ENCODE measurements at places on chromosomes 11 and 22. TPM values are rescaled to one million over a fixed set of nuclear protein-coding genes. Genes with fewer than 3 reads are reported as not detected.
A peak's percentile ranks its signal among the peaks of the same experiment; 100 is the strongest.

The CRYBB3 gene
- not detected for total RNA-seq

The UBASH3B gene
- 21.4 TPM for total RNA-seq

The GPR137 gene
- 13.3 TPM for total RNA-seq

The NTM gene
- 92.8 TPM for total RNA-seq

The TPBGL gene
- not detected for total RNA-seq

The TRIM48 gene
- total RNA-seq = not detected

The GLB1L3 gene
- not detected for total RNA-seq

The GGT5 gene
- 7.2 TPM for total RNA-seq

The NLRP6 gene
- total RNA-seq = not detected

The UFD1 gene
- 56.8 TPM for total RNA-seq

The C22orf15 gene
- 0.72 TPM for total RNA-seq

The LRRC74B gene
- under 0.01 TPM for total RNA-seq

The E2F8 gene
- total RNA-seq = 0.36 TPM

DNA sequence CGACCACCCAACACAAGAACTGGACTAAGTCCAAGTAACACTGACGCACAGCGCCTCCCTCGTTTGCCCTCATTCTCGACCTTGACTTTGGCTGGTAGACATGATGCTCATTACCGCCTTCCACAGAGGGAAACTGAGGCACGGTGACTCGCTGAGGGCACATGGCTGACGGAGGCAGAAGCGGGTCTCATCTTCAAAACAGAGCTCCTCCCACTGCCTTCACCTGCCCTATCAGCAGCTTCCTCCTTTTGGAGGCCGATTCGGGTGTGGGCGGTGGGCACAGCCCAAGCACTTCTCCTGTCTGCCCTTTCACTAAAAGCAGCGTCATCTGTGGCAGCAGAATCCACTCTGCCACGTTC is 2.0 kb upstream of the KMT5B start:
- no peak overlapping the region for H3K4me3 ChIP-seq
- peaks cover 10% of the 10 kb centered on the region for H3K4me1 ChIP-seq
- no peak for DNase-seq
- H3K36me3 ChIP-seq = no peaks in the 10 kb centered on the region

- H3K27ac ChIP-seq = no peak overlapping the region
- no peak for DNase-seq
- no peak overlapping the region for H3K4me3 ChIP-seq
These were observed 253.9 kb upstream of the ARHGAP20 start for GRCh38 chr11:110966131-110966530.

DNA sequence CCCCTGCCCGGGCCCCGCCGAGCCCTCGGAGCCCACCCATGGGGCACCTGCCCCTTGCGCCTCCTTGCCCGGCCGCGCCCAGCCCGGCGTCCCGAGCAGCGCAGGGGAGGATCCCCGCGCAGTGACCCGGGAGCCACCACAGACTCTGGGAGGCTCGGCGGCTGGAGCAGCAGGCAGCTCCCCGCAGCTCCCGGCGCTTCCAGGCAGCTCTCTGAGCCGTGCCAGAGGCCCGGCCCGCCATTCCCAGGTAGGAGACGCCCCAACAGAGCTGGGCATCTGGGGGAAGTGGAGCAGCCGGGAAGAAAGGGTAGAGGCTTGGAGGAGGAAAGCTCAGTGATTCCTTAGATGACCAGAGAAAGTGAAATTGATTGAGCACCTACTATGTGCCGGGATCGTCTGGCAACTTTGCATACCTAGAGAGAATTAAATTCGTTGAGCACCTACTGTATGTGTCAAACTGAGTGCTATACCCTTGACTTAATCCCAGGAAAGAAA is 670 bp downstream of the RASD2 start:
- H3K36me3 ChIP-seq = no peaks in the 10 kb centered on the region
- H3K27me3 ChIP-seq = peaks cover 11% of the 10 kb centered on the region
- H3K4me1 ChIP-seq = peaks cover 22% of the 10 kb centered on the region
- no peak overlapping the region for H3K27ac ChIP-seq

DNA sequence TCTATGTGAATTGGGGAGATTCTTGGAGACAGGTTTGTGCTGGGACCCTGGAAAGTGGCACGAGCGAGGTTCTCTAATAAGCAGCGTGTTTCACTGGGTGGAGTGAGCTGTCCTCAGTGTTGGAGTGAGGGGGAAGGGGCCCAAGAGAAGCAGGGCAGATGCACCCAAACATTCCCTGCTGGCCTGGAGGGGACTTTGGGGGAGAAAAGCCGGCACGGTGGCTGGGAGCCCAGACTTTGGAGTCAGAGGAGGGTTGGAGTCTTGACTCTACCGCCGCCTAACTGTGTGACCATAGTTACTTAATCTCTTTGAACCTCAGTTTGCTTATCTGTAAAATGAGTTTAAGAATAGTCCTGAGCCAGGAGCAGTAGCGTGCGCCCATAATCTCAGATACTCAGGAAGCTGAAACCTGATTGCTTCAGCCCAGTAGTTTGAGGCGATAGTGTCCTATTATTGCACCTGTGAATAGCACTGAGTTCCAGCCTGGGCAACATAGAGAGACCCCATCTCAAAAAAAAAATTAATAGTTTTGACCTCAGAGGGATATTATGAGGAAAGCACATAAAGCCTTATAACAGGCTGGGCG is 614 bp downstream of the NR1H3 start:
- no peaks in the 10 kb centered on the region for H3K27me3 ChIP-seq
- no peak overlapping the region for H3K27ac ChIP-seq
- no peaks in the 10 kb centered on the region for H3K36me3 ChIP-seq
- no peak for DNase-seq
- H3K4me1 ChIP-seq = peaks cover 39% of the 10 kb centered on the region
- peak overlapping the region; percentile 63 for H3K4me3 ChIP-seq

DNA sequence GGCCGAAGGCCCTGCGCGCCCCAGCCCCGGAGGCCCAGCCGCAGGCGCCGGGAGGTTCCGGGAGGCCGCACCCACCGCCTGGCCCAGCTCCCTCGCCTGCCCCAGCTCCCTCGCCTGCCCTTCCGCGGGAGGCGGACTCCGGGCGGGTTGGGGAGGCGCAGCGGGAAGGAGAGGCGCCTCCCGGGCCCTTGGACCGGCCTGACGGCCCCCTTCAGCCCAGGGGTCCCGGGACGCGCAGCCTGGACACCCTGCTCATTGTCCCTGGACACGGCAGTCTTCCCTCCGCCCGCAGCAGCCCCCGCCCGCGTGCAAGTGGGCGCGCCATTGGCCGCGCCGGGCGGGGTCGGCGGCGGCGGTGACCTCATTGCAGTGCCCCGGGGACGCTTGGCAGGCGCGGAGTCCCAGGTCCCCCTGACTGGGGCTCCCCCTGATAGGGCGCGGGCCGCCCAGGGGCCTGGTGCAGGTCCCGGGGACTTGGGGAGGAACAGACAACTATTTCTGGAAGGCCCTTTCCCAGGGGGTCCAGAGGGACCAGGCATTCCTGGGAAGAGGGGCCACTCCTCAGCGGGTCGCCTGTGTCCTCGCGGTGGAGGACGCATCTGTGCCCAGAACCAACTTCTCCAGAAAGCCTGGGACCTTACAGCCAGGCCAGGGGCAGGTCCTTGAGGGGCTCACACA is 501 bp downstream of the CD151 start:
- H3K4me3 ChIP-seq = peak overlapping the region; percentile 87
- peak overlapping the region; percentile 92 for H3K27ac ChIP-seq
- H3K36me3 ChIP-seq = peaks cover 20% of the 10 kb centered on the region
- peak; percentile 96 for DNase-seq
- no peaks in the 10 kb centered on the region for H3K27me3 ChIP-seq

- H3K36me3 ChIP-seq = peaks cover 60% of the 10 kb centered on the region
- H3K27me3 ChIP-seq = no peaks in the 10 kb centered on the region
- H3K4me1 ChIP-seq = peaks cover 46% of the 10 kb centered on the region
- no peak overlapping the region for H3K4me3 ChIP-seq
These were observed 11.5 kb downstream of the CD44 start for GRCh38 chr11:35150454-35150853.

- H3K27ac ChIP-seq = no peak overlapping the region
- H3K4me1 ChIP-seq = peaks cover 18% of the 10 kb centered on the region
- peaks cover 27% of the 10 kb centered on the region for H3K27me3 ChIP-seq
- H3K36me3 ChIP-seq = no peaks in the 10 kb centered on the region
- H3K4me3 ChIP-seq = peak overlapping the region; percentile 28
These were observed 1.7 kb downstream of the IFITM1 start for GRCh38 chr11:315516-315994.

DNA sequence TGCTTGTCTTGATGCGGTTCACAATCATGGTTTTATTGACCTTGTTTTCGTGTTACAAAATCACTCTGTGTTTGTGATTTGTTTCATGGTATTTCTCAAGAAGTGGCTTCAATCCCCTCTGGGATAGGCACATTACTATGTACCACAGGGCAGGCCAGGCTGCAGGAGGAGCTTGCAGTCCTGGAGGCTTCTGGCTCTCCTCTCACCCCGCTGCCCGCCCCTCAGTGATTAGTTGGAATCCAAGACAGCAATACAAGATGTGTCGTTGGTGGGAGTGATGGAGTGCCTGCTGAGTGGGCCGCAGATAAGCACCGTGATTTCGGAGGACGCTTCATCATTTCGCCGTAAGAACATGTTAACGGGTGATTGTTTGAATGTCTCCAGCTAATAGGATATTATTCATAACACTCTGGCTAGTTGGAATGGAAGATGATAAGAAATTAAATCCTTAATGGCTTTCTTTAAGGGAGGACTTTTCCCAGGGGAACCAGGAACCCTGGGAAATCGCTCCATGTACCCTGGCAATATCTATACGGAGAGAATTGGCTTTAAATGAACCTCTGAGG is 384.4 kb downstream of the MIAT start:
- no peak for DNase-seq
- no peaks in the 10 kb centered on the region for H3K36me3 ChIP-seq
- no peak overlapping the region for H3K4me3 ChIP-seq
- peaks cover 9% of the 10 kb centered on the region for H3K4me1 ChIP-seq
- H3K27me3 ChIP-seq = peaks cover 31% of the 10 kb centered on the region

GRCh38 chr11:47359586-47359985 is 7.1 kb upstream of the MYBPC3 start:
- H3K36me3 ChIP-seq = no peaks in the 10 kb centered on the region
- H3K4me3 ChIP-seq = no peak overlapping the region
- no peaks in the 10 kb centered on the region for H3K27me3 ChIP-seq
- no peaks in the 10 kb centered on the region for H3K4me1 ChIP-seq

GRCh38 chr11:95923439-95923727 is 524 bp downstream of the MTMR2 start:
- H3K36me3 ChIP-seq = no peaks in the 10 kb centered on the region
- H3K4me3 ChIP-seq = peak overlapping the region; percentile 96
- H3K27me3 ChIP-seq = no peaks in the 10 kb centered on the region
- H3K27ac ChIP-seq = peak overlapping the region; percentile 94
- peaks cover 19% of the 10 kb centered on the region for H3K4me1 ChIP-seq
- DNase-seq = no peak

DNA sequence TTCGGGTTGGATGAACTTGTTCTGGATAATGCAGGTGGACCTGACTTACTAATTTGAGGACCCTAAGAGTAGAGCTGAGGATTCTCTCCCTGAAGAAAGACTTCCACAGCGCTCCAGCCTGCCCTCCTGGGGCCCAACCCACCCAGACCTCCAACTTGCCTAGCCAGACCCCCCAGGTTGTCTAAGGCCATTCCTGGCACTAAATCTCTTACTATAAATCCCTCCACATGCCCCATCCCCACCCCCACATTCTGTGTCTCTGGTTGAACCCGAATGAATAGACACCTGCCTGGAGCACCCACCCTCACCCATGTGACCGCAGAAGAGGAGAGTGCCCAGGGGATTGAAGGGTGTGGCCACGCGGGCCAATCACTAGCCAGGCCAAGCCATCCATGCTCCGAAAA is 1480.0 kb downstream of the TBC1D22A start:
- H3K27me3 ChIP-seq = no peaks in the 10 kb centered on the region
- no peaks in the 10 kb centered on the region for H3K4me1 ChIP-seq
- H3K36me3 ChIP-seq = no peaks in the 10 kb centered on the region
- no peak overlapping the region for H3K4me3 ChIP-seq

DNA sequence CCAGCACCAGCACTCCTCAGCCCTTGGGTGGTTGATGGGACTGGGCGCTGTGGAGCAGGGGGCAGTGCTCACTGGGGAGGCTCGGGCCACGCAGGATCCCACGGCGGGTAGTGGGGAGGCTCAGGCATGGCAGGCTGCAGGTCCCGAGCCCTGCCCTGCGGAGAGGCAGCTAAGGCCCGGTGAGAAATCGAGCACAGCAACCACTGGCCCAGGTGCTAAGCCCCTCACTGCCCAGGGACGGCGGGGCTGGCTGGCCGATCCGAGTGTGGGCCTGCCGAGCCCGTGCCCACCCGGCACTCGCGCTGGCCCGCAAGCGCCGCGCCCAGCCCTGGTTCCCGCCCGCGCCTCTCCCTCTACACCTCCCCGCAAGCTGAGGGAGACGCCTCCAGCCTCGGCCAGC is 56.0 kb upstream of the ZNF195 start:
- no peaks in the 10 kb centered on the region for H3K36me3 ChIP-seq
- no peak overlapping the region for H3K27ac ChIP-seq
- no peak for DNase-seq
- H3K27me3 ChIP-seq = no peaks in the 10 kb centered on the region
- H3K4me1 ChIP-seq = no peaks in the 10 kb centered on the region
- no peak overlapping the region for H3K4me3 ChIP-seq

DNA sequence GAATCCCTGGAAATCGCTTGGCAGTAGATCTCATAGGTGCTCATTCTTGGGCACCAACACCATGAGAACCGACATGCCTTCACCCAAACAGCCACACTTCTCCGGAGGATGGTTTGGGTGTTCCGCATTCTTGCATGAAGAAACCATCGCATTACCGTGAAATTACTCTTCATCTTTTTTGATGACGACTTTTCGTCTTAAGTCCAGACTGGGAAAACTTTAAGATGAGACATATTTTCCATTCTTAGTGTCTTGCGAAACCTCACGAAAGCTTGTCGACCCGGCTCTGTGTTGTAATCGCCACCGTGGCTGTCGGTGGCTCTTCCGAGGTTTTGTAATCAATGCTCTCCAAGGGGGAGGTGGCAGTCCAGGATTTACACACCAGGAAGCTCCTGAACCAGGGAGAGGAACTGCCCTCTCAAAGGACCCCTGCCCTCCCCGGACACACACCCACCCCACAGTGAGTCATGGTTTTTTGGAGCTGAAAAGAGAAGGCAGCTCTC is 1.7 kb downstream of the TOM1 start:
- peak; percentile 89 for DNase-seq
- peaks cover 21% of the 10 kb centered on the region for H3K36me3 ChIP-seq
- peak overlapping the region; percentile 90 for H3K4me3 ChIP-seq
- no peaks in the 10 kb centered on the region for H3K27me3 ChIP-seq
- peaks cover 48% of the 10 kb centered on the region for H3K4me1 ChIP-seq

DNA sequence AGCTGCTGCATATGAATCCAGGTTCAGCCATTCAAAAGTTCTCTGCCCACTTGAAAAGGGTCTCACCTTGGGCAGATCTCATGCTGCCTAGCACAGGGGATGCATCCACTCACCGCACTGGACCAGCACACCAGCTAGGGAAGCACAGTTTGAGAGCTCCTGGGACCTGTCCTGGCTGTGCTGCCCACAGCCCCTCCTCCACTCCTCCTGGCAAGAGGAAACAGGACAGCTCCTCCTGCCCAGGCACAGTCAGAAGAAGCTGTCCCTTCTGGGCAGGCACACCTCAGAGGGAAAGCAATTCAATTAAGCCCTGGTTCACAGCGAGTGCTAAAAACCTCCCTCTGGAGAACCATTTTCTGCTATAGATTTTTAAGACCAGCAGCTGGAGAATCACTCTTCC is 146.7 kb downstream of the ST3GAL4 start:
- no peaks in the 10 kb centered on the region for H3K36me3 ChIP-seq
- no peak for DNase-seq
- no peaks in the 10 kb centered on the region for H3K27me3 ChIP-seq
- no peak overlapping the region for H3K4me3 ChIP-seq
- H3K4me1 ChIP-seq = no peaks in the 10 kb centered on the region
- no peak overlapping the region for H3K27ac ChIP-seq

GRCh38 chr22:16962501-16962900 is 45.5 kb downstream of the GAB4 start:
- no peak overlapping the region for H3K27ac ChIP-seq
- no peaks in the 10 kb centered on the region for H3K36me3 ChIP-seq
- DNase-seq = no peak
- H3K27me3 ChIP-seq = no peaks in the 10 kb centered on the region

All from osteoblast (primary cell).